ENCODE measurements at places on chromosomes 5 and 9.

- no peaks in the 10 kb centered on the region for H3K27me3 ChIP-seq
- DNase-seq: no peak
- H3K27ac ChIP-seq: no peak overlapping the region
- no peak overlapping the region for H3K4me3 ChIP-seq
- H3K4me1 ChIP-seq: peaks cover 54% of the 10 kb centered on the region
- H3K36me3 ChIP-seq: peaks cover 37% of the 10 kb centered on the region
Observed at GRCh38 chr9:76463211-76463610, 4.2 kb downstream of the GCNT1 start.

DNA sequence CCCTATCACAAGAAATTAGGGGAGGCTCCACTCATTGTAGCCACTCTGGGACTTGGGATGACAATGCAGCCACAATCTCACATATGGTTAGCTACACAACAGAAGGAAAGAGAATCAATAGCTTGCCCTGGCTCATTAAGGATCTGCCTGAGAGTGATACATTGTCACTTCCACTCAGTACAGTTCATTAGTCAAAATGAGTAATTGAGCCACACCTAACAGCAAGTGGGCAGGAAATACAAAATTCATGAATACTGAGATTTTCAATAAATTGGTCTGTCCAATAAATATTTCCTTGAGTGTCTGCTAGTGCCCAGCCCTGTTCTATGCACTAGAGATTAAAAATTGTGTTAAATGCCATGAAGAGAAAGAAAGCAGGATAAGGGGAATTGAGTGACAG lies 231.3 kb upstream of the NR4A3 start:
- DNase-seq: no peak
- H3K4me3 ChIP-seq: no peak overlapping the region
- H3K4me1 ChIP-seq: peaks cover 24% of the 10 kb centered on the region
- no peak overlapping the region for H3K27ac ChIP-seq

- H3K27ac ChIP-seq: no peak overlapping the region
- peaks cover 35% of the 10 kb centered on the region for H3K36me3 ChIP-seq
- DNase-seq: no peak
- no peaks in the 10 kb centered on the region for H3K27me3 ChIP-seq
- H3K4me1 ChIP-seq: peaks cover 74% of the 10 kb centered on the region
- no peak overlapping the region for H3K4me3 ChIP-seq
Observed at GRCh38 chr5:119291056-119291455, 64.8 kb upstream of the TNFAIP8 start.

DNA sequence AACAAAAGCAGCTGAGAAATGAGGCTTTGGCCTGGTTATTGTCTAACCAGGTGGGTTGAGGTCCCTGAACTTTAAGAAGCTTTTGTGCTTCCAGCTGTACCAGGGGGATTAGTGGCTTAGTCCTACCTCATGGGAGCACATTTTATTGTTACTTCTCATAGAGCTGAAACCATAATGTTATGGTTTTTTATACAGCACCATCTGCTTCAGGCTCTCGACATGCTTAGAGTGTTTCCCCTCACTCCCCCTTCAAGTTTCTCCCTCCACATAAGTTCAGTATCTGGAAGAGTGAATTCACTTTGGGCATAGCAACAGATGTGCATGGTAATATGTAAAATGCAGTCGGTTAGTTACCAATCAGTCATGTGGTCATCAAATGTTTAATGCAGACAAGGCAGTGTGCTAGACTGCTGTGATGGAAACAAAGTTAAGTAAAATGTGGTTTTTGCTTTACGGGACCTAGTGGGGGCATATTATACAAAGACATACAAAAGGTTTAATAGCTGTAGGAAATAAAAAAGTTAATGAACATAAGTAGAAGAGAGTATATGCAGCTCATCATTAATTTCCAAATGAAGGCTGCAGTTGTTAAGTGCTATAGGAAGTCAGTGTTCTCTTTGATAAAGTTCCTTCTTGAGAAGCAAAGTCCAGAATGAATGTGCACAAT lies 95.9 kb upstream of the SPRY4 start:
- H3K36me3 ChIP-seq: no peaks in the 10 kb centered on the region
- no peak overlapping the region for H3K27ac ChIP-seq
- H3K27me3 ChIP-seq: no peaks in the 10 kb centered on the region
- no peak for DNase-seq

- H3K36me3 ChIP-seq: peaks cover 33% of the 10 kb centered on the region
- no peak for DNase-seq
- peak overlapping the region; percentile 88 for H3K4me3 ChIP-seq
- H3K27ac ChIP-seq: peak overlapping the region; percentile 84
Observed at GRCh38 chr5:6715271-6715670, 2.0 kb downstream of the TENT4A start.

DNA sequence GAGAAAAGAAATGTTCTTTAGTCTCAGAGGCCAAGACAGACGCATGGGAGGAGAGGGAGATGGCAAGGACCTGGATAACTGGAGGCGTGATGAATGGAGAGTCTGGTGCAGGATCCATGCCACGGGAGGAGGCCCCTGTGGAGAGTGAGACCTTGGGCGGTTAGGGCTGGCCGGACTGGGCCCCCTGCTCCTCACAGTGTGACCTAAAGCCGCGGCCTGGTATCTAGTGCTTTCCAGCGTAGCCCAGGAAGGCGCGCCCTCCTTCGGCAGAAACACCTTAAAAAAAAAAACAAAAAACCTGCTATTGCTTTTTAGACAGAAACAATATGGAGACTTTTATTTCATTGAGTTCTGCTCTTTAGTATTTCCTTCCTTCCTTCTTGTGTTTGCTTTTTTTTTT lies 33.1 kb downstream of the SCGB3A1 start:
- H3K4me1 ChIP-seq: peaks cover 32% of the 10 kb centered on the region
- no peaks in the 10 kb centered on the region for H3K27me3 ChIP-seq
- no peak overlapping the region for H3K4me3 ChIP-seq
- peaks cover 65% of the 10 kb centered on the region for H3K36me3 ChIP-seq

All from activated CD8-positive, alpha-beta memory T cell treated with anti-CD3 and anti-CD28 coated beads, Interleukin-2, amount 10 ng/mL, durations not matched to agents 7 days and 5 days (primary cell).